SJCRH30 (cell line): ENCODE measurements at places on chromosomes 4 and X.

GRCh38 chr4:23969635-23970145, 79.8 kb upstream of the PPARGC1A start:
- H3K27ac ChIP-seq, result no peak overlapping the region
- no peaks in the 10 kb centered on the region for H3K36me3 ChIP-seq
- no peaks in the 10 kb centered on the region for H3K27me3 ChIP-seq

GRCh38 chr4:115781528-115782146, 668.2 kb upstream of the NDST4 start:
- H3K4me3 ChIP-seq, result peak overlapping the region; percentile 42
- no peaks in the 10 kb centered on the region; the same call in 1 of the 2 replicates for H3K4me1 ChIP-seq
- peak overlapping the region; percentile 66 for H3K27ac ChIP-seq
- no peaks in the 10 kb centered on the region for H3K27me3 ChIP-seq
- peak; percentile 68 for DNase-seq

GRCh38 chr4:17238633-17239032, 273.3 kb downstream of the QDPR start:
- H3K27ac ChIP-seq, result no peak overlapping the region
- H3K27me3 ChIP-seq, result peaks cover 3% of the 10 kb centered on the region; the same call in 1 of the 2 replicates
- H3K36me3 ChIP-seq, result no peaks in the 10 kb centered on the region
- H3K4me1 ChIP-seq, result no peaks in the 10 kb centered on the region
- no peak overlapping the region for H3K4me3 ChIP-seq

DNA sequence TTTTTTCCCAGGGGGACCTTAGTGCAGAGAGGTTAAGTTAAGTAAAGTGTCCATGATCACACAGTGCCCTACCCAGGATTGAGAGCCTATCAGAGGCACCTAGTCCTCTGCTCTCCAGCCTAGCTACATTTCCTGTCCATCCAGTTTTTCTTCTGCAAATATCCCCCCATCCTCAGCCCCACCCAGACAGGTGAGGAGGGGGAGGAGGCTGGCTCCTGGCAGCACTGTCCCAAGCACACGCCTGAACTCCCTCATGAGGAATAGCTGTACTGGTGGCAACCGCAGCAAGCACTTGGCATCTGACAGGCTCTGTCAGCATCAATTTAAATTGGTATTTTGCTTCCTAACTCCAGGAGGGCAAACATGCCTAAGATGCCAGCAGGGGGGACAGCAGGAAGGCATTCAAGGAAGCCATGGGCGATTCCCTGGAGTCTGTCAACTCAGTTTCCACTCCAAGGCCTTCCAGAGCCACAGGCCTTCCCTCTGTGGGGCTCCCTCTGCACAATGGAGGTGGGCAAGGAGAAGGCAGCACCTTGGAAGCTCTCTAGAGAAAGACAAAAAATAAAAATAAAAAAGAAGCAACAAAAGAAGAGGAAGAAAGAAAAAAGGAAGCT, 6.4 kb upstream of the FRMPD3 start:
- H3K27ac ChIP-seq, result no peak overlapping the region
- no peaks in the 10 kb centered on the region for H3K27me3 ChIP-seq
- H3K36me3 ChIP-seq, result no peaks in the 10 kb centered on the region
- DNase-seq, result no peak
- no peaks in the 10 kb centered on the region for H3K4me1 ChIP-seq

DNA sequence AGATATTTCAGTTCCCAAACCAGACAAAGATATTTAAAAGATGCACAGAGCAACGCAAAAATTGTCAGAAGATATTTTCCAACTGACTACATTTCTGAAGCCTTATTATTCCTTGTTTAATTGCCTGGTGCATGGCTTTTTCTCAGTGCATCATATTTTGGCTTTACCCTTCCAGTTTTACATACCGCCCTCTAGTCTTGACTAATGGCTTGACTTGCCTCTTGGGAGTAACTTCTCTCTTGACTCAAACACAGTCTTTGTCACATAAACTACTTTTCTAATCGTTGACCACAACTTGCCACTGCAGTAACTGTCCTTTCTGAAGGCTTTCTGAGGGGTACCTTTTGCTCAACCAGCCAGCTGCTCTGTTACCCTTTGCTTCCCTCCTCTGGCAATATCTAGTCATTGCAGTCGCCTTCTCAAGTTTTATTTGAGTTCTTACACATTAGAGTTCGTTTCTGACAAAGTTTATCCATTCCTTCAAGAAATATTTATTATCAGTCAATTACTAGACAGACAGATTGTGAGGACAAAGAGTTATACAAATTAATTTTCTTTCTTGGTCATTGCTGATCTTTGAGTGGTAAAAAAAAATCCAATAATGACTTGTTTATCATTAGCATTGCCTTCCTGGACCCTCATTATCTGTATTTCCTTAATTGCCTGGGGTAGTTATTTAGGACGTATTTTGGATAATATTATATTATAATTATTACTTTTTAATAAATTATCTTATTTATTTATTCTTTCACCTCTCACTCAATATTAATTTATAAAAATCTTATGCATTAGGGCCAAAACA, 506.9 kb upstream of the PCDH10 start:
- H3K27ac ChIP-seq, result no peak overlapping the region
- H3K4me1 ChIP-seq, result no peaks in the 10 kb centered on the region
- H3K27me3 ChIP-seq, result no peaks in the 10 kb centered on the region
- peak; percentile 64 for DNase-seq
- H3K4me3 ChIP-seq, result no peak overlapping the region
- H3K36me3 ChIP-seq, result no peaks in the 10 kb centered on the region

- H3K4me1 ChIP-seq, result no peaks in the 10 kb centered on the region
- no peak overlapping the region for H3K4me3 ChIP-seq
- H3K27me3 ChIP-seq, result no peaks in the 10 kb centered on the region
- no peak overlapping the region for H3K27ac ChIP-seq
- no peaks in the 10 kb centered on the region for H3K36me3 ChIP-seq
Observed at GRCh38 chrX:27555514-27555913, 34.6 kb upstream of the DCAF8L2 start.
